ENCODE measurements at places on chromosomes 2 and 18.

- no peak for DNase-seq
Measured at GRCh38 chr2:135893374-135893794, 17.1 kb upstream of the MCM6 start.

DNA sequence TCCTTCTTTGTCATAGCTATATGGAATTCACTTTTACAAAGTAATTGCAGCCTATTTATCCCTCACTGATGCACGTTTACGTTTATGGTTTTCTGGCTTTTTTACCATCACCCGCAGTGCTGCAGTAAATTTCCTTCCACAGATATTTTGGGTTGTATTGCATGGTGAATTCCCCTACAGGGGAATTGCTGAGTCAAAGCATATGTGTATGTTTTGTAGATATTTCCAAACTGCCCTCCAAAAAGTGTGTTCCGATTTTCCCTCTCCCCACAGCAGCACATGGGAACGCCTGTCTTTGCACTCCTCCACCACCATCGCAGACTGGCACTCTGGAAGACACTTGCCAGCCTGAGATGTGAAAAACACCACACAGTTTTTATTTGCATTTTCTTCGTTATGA lies 80.6 kb upstream of the UXS1 start:
- no peak for DNase-seq

- DNase-seq = no peak
Measured at GRCh38 chr2:191670076-191670475, 7.9 kb upstream of the NABP1 start.

- no peak for DNase-seq
Measured at GRCh38 chr2:8216397-8216796, 465.5 kb upstream of the ID2 start.

DNA sequence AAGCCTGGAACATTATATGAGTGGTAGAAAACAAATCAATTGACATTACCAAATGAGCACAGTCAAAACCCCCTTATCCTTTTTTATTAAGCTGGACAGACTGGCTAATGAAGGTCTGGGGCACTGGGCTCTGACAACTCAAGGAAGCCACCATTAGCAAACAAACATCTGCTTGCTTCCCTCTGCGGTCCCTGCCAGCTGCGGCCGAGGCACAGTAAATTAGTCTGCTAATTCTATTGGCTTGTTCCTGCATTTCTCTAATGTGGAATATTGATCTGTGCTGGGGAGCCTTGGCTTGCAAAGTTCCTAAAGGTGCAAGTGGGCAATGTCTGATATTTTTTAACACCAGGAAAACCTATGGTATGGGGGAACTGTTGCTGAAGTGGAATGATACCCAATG lies 300.3 kb downstream of the MTX2 start:
- DNase-seq = no peak

GRCh38 chr2:109013051-109013450 lies 24.0 kb upstream of the EDAR start:
- no peak for DNase-seq

GRCh38 chr2:190972846-190973245 lies 41.1 kb downstream of the STAT1 start:
- no peak for DNase-seq

DNA sequence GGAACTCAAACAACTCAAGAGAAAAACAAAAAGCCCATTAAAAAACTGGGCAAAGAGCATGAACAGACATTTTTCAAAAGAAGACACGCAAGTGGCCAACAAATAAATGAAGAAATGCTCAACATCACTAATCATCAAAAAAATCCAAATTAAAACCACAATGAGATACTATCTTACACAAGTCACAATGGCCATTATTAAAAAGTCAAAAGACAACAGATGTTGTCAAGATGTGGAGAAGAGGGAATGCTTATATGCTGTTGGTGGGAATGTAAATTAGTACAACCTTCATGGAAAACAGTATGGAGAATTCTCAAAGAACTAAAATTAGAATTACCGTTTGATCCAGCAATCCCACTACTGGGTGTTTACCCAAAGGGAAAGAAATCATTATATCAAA lies 15.1 kb downstream of the LMAN1 start:
- DNase-seq = no peak

DNA sequence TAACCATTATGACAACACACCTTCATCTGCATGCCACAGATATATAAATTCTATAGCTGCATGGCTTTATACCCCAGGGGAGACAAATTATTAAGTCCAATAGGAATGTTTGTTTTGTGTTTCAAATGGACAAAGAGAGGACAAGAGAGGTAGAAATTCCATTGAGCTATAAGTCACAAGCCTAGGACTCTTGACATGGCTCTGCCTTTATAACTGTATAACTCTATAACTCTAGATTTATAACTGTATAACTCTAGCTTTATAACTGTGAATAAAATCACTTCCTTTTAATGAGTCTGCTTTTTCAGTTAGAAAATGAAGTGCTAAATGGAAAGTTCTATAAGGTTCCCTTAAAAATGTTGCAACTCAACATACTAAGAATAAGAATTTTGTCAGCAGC lies 106.4 kb downstream of the SCN9A start:
- DNase-seq = no peak

DNA sequence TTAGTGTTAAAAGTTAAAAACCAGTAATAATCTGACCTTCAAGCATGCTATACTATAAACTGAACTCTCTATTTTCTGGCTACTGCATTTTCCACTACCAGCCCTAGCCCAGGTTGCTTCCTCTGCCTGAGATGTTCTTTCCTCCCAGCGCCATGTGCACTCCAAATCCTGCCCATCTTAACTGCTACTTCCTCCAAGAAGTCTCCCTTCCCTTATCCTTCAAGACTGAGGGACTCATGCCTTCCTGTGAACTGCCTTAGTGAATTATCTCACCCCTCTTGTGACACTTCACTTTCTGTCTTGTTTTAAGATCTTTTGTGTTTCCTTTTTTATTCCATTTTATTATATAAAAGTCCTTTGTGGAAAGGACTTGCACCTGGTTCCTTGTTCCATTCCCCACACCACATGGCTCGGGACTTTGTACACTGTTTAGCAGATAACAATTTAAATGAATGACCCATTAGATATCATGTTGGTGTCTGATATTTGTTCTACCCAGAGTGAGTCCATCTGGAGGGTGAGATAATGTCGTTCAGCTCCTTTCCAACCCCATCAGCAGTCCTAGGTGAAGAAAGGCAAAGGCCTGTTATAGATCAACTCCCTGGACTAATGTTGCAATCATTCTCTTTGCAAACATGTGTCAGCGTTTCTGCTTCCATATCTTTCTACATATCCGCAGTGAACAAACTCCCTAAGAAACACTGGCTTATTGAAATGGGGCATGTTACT lies 20.9 kb upstream of the AGFG1 start:
- DNase-seq = peak; percentile 94

GRCh38 chr2:206260188-206261012 lies 14.1 kb upstream of the ZDBF2 start:
- DNase-seq = peak; percentile 71

DNA sequence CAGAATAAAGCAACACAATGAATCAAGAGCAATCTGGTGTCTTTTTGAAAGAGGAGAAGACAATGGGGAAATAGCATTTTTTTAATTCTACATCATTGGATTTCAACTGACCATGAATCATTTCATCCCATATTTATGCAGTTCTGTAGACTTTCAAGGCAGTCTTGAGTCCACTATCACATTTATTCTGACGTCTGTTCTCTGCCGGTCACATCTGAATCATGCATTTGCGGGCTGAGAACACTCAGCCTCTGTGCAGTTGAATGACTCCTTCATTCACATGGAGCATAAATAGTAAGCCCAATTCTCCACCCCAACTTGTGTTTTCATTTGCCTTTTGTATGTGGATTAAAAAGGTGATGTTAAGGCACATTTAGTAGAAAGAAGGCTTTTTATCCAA lies 128.2 kb downstream of the AKAIN1 start:
- no peak for DNase-seq

DNA sequence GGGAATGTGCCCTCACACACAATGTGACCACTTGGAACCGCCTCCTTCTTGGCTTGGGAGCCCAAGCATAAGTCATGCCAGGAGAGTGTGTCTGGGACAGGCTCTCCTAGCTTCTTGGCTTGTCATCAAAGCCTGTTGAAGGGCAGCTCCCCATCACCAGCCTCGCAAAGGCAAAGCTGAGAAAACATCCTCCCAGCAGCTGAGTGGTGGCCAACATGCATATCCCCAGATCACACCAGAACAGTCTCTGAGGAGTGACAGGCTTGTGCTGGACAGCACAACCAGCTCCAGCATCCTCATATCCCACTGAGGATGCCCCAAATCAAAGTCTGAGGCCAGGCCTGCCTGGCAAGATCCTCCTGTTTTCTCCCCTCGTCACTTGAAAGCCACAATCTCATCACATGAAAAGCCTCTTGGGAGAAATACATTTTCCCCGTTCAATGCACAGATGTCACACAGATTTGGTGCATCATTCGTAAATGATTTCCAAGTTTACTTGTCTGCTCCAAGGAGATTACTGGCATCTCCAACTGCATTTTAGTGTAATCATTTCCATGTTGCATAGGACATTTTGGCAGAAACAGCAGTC lies 269.3 kb downstream of the TTC32 start:
- no peak for DNase-seq

GRCh38 chr2:2320486-2321199 lies 10.4 kb downstream of the MYT1L start:
- DNase-seq = no peak

DNA sequence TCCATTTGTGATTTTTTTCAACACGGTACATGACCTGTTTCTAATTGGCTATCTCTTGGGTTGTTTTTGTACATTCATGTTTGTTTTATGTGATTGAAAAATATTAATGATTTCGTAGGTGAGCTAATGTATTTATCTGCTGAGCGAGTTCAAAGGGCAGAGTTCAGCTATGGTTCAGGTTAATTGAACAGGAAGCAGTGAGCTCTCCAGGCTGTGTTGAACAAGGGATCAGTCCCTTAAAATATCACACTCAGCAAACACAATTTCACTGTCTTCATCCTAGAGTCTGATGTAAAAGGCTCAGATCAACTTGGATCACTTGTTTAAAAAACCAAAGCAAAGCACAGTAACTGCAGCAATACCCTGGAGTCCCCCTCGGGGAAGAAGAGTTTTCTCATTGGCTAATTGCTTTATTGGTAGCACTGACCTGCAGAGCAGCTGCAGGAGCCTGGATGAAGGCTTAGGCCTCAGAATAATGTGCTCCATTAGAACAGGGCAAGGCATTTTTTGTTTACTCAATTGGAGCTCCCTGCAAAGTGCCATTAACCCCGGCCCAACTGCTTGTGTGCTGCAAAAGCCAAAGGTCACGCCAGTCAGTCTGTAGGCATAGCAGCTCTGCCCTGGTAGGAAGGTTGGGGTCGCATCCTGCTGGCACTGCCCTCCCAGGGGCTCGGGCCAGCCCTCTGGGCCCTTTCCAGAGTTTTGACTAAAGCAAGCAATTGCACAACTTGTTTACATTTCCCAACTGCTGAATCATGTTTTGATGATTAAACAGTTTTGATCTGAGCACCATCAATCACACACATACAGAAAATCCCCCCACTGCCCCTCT lies 10.5 kb downstream of the ONECUT2 start:
- DNase-seq = peak; percentile 37

DNA sequence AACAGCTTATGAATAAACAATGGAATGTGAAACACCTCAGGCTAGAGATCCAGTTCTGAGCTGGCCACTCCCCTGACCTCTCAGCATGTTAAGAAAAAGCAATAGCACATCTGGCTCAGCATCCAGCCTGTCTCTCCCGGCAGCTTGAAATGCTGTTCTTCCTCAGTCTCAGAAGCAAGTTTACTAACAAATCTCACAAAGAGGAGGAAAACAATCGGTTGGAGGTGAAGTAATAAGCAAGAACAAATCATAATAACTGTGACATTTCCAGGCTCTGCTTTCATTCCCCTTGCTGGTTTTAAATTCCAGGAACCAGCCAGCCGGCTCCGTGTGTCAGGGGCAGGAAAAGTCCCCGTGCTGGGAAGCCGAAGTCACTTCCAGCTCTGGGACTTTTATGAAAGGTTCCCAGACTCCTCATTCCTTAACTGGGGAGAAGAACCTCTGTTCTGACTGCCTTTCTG lies 133.9 kb upstream of the ARL4C start:
- no peak for DNase-seq

DNA sequence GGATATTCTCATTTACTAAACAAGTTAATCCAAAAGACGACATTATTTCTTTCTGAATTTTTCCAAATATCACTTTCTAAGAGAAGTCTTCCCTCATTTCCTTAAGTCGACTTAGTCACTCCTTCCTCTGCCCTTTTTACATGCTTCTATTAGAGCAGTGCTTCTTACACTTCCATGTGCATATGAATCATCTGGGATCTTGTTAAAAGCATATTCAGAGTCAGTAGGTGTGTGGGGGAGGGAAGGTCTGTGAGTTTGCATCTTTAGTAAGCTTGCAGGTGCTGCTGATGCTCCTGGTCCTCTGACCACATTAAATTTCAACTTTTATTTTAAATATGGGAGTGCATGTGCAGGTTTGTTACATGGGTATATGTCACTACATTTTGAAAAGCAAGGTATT lies 582.6 kb downstream of the NRXN1 start:
- DNase-seq = no peak

DNA sequence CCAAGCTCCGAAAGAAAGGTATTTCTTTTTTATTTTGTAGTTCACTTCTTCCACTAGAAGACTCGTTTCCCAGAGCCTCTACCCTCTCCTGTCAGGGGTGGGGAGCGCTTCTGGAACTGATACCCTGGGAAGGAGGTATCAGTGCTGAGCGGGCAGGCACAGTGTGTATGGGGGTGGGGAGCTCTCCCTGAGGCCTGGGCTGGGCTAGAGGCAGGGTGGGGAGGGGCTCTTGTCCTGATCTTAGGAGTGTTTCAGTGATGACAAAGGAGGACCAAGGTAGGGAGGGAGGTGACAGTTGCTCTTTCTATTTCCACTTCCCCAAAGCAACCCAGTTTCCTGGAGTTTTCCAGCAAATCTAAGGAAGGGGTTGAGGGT lies 65.4 kb downstream of the ARHGAP25 start:
- DNase-seq = no peak

GRCh38 chr2:55721596-55722215 lies 28.1 kb upstream of the PNPT1 start:
- no peak for DNase-seq

- no peak for DNase-seq
Measured at GRCh38 chr2:19750136-19750535, 151.6 kb downstream of the TTC32 start.

DNA sequence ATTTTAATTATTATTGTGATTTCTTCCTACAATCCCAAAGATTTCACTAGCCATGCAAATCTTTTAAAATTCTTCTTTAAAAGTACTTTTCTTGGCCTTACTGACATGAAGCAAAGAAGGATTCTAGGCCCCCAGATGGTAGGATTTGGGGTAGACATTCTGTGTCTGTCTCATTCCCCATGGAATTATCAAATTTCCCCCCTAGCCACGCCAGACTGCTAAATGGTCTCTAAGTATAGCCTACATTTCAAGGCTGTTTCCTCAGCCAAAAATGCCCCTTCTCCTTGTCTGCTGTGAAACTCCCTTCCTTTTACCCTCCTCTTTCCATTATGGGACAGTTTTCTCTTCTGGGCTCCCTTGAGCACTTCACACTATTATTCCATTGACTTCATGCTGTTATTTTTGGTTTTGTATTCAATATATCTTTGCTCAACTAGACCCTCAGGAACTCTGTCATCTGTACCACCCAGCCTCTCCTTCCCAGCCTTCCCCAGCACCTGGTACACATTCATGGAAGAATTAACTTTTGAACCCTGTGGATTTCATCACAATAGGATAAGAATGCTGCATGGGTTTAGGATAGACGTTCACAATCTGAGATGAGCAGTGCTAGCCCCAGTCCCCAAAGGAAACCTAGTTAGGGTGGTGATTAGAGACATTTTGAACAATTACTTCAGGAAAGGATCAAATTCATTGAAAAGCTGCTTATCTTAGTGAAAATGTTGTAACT lies 21.5 kb upstream of the CYP1B1 start:
- DNase-seq = no peak

- no peak for DNase-seq
Measured at GRCh38 chr2:168978461-168978861, 52.7 kb downstream of the ABCB11 start.

Data from erythroblast (primary cell).